ENCODE measurements at places on chromosomes 5 and 9. TPM values are rescaled to one million over a fixed set of nuclear protein-coding genes. Genes with fewer than 3 reads are reported as not detected.

DNA sequence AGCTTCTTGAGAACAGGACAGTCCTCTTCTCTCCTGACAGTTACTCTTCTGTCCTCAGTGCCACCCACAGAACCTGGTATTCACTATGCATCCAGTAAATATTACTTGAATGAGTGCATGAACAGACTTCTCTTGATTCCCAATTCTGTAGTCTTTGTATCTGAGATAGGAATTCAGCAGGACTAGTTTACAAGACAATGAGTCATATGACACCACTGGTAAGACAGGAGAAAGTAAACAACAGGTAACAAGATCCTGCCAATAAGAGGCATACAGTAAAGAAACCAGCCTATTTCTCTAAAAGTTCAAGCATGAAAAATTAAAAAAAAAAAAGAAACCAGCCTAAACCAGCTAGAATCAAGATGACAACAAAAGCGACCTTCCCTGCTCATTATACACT, 6.2 kb downstream of the ZNF883 start:
- DNase-seq, result no peak

GRCh38 chr5:88944751-88945531, 62.0 kb upstream of the MEF2C start:
- DNase-seq, result no peak

The STOML2 gene
- 79.8 TPM for total RNA-seq

DNA sequence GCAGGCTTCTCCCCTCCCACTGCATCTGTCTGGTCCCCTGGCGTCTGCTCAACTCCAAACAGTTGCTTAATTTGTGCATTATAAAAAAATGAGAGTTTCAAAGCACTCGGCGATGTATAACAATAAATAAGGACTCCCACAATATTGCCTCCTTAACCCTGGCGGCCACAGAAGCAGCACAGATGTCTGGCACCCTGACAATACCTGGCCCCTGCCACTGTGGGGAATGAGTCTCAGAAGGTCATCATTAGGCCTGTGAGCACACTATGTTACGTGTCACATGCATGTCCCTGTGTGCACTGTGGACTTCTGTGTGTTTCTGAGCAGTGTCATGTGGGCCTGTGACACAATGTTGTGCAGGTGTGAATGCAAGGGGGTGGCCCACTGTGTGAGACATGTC, 236.5 kb downstream of the PBX3 start:
- no peak for DNase-seq

The NDST1 gene
- 81.6 TPM for total RNA-seq

GRCh38 chr5:75869891-75870290, 152.7 kb upstream of the POC5 start:
- no peak for DNase-seq

The CMYA5 gene
- total RNA-seq, result 21.0 TPM

The SNCAIP gene
- 36.3 TPM for total RNA-seq

DNA sequence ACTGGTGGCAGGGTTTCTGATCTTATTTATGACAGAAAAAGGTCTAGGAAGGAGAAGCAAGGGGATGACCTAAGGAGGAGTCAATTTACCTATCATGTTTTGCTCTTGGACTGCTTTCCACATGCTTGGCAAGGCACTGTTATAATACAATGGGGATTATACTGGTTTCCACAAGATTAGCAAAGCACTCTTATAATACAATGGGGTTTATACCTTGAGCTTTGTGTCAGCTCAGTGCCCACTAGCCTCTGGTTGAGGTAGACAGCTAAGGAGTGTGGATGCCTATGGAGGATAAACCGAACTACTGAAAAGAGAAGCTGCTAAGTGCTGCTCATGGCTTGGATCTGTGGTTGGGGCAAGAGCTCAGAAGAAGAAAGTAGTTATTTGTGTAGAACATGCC, 68.7 kb downstream of the MRPS27 start:
- no peak for DNase-seq

GRCh38 chr5:93359296-93359959, 221.6 kb downstream of the NR2F1-AS1 start:
- no peak for DNase-seq

DNA sequence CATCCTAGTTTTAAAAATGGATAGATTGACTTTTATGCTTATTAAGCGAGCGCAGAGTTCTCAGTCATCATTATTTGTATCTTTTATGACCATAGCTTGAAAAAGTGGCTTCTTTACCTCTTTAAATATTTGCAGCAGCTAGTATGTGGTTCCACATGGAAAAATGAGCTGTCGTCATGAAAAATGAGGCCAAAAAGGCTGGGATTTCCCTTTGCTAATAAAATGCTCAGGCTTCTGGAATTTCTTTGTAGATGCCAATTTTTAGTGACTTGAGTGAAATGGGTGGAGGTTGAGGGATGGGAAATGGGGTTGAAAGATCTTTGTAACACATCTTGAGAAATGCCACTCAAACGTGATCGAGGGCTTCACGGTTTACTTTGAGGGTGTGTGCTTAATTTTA, 35.2 kb downstream of the RAI14 start:
- DNase-seq, result no peak

The LAMC3 gene
- 0.50 TPM for total RNA-seq

- no peak for DNase-seq
Measured at GRCh38 chr5:72248410-72248981, 71.5 kb downstream of the MRPS27 start.

The SLC12A2 gene
- 24.1 TPM for total RNA-seq

DNA sequence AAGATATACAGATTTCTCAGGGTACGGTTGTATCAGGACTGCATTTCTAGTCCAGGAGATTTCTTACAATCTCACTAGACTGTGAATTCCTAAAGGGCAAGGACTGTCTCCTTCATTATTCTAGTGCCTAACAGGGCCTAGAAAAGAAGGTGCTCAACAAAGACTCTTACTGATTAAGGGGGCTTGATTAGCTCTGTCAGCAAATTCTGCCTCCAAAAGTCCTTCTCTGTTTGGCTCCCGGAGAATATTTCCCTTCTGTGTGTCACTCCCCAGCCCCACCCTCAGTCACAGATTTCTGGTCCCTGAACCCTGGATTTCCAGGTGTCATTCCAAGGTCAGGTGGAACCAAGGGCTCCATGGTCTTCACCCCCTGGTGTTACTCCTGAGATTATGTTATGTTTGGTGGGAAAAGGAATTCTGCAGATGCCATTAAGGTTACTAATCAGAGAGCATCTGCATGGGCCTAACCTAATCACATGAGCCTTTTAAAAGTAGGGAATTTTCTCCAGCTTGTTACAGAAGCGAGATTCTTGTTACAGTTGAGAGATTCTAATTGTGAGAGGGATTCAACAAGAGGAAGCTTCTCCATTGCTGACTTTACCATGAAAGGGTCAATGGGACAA, 167.7 kb upstream of the LHFPL2 start:
- DNase-seq, result no peak

DNA sequence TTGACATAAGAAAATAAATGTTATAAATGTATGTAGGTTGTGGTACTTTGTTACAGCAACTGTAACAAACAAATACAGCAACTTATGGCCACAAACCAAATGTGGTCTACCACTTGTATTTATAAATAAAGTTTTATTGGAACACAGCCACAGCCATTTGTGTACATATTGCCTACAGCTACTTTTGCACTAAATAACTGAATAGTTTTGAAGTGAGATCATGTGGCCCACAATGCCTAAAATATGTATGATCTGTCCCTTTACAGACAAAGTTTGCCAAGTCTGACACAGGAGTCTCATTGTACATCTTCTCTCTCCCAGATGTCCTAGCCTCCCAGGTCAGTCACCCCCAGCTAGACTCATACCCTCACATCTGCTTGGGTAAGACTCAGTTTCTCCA, 283.6 kb upstream of the PRDM9 start:
- DNase-seq, result no peak

DNA sequence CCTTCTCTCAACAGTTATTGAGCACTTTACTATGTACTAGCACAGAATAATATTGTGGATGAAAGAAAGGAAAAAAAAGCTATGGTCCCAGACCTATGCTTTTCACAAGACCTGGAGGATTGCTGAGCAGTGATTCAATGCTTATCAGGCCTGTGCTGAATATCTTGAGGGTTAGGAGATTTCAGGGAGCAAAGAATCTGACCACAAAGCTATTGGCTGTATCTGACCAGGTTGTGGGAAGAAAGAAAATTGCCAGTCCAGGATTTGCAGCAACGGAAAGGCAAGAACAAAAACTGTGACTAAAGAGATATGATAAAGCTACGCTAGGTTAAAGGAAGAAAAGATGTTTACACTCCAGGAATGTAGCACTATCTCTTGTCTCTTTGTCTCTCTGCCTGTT, 14.9 kb upstream of the MACIR start:
- no peak for DNase-seq

All from omental fat pad (tissue), 4 donors.